ENCODE measurements at places on chromosomes 16 and 17.
A peak's percentile ranks its signal among the peaks of the same experiment; 100 is the strongest.

DNA sequence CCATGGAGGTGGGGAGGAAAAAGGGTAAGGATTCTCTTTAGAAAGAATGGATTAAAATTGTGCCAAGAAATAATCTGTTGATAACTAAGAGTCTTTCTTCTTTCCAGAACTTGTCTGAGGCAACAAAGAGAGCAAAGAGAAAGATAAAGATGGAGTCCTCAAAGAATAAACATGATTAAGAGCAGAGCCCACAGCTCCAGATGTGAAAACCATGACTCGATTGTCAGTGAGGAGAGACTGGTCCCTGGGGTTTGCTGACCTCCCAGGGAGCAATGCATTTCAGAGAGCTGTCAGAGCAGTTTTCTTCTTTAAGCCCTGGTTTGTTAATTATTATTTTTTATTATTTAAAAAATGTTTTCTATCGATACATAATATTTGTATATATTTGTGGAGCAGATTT lies 74.6 kb downstream of the TMEM100 start:
- no peak for DNase-seq

- DNase-seq, result no peak
Observed at GRCh38 chr16:88047462-88047861, 96.2 kb downstream of the BANP start.

DNA sequence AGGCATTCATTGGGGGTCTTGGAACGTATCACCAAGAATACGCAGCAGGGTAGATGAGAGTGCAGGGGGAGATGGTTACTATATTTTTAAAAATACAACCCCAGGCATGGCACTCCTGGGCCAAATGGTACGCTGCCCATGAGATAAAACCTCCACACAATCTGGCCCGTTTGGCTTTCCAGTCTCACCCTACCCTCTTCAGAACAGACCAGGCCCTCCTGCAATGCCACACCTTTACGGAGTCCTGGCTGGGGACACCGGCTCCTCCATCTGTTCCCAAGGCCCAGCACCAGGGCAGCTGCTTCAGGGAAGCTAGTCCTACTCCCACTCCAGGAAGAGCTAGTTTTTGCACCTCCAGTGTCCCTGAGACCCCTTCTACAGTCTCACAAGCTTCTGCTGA lies 24.4 kb downstream of the SNN start:
- DNase-seq, result no peak

DNA sequence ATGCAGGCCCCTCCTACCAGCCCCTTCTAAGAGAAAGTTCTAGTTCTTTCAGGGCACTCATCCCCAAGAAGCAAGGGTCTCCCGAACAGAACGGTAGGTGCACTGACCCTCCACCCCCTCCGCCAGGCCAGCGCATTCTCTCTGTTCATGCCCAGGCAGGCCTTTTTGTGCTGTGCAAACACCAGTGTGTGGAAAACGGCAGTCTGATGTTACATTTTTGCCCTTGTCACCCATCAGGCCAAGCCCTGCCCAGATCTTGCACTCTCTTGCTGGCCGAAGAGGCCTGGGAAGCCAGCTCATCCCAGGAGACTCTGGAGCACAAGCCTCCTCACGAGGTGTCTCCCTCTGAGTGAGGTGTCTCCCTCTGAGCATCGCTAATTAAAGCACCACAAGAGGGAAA lies 16.1 kb upstream of the MTSS2 start:
- no peak for DNase-seq

GRCh38 chr16:49592546-49593423 lies 219.2 kb downstream of the C16orf78 start:
- DNase-seq, result peak; percentile 4

DNA sequence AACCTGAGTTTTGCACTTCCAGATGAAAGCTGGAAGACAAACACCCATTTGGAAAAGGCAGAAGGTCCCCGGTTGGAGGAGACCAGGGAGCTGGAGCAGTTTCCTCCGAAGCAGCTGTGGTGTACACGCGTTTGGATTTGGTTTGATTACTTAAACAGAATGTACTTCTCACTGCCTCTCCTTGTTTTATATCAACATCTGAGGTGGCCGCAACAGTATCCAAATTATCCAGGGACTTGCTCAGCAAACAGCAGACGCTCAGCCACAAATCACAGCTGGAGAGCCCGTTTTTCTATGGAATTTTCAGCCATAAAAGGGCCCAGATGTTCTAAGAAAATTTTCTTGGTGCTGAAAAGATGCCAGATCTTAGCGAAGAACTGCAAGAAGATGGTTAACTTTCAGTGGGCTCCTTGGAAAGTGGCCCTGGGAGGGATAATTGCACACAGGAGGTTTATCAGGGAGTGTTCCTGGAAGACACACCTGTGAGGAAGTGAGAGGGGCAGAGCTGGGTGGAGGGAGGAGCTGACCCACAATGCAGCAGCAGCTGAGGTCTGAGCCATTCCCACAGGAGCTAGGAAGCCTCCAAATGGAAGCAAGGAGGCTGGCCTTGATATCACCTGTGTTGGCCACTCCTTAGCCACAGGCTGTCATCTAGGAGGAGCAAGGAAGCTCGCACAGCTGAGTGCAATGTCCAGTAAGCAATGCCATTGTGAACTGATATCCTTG lies 28.9 kb upstream of the CDH5 start:
- DNase-seq, result no peak

DNA sequence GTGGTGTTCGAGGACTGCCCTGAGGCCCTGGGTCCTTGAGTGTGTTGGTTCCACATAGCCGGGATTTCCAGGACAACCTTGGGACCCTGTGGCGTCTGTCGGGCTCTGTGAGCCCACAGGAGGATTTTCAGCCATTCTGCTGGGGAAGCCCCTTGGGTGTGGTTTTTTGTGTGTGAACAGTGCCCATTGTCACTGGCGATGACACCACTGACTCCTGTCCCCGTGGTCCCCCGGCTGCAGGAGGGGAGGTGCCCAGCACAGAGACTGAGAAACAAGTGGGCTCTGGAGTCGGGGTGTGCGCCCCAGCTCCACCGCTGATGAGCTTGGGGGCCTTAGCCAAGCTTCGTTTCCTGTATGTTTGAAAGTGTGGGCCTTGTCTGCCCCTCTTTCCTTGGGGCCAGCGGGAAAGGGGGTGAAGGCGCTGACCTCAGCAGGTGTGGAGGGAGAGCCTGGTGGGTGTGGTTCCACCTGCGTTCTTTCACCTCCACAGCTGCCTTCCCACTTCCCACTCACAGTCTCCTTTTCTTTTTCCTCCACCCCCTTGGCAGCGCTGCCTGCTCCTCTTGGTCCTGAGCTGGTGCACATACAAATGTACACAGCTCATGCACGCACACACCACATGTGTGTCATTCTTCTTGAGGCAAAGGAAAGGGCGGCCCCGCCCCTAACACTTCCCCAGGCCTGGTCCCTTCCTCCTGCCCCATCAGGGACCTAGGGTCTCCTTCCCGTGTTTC lies 16.1 kb downstream of the MGRN1 start:
- DNase-seq, result peak; percentile 36

GRCh38 chr17:31469959-31470358 lies 78.5 kb downstream of the RAB11FIP4 start:
- DNase-seq, result no peak

DNA sequence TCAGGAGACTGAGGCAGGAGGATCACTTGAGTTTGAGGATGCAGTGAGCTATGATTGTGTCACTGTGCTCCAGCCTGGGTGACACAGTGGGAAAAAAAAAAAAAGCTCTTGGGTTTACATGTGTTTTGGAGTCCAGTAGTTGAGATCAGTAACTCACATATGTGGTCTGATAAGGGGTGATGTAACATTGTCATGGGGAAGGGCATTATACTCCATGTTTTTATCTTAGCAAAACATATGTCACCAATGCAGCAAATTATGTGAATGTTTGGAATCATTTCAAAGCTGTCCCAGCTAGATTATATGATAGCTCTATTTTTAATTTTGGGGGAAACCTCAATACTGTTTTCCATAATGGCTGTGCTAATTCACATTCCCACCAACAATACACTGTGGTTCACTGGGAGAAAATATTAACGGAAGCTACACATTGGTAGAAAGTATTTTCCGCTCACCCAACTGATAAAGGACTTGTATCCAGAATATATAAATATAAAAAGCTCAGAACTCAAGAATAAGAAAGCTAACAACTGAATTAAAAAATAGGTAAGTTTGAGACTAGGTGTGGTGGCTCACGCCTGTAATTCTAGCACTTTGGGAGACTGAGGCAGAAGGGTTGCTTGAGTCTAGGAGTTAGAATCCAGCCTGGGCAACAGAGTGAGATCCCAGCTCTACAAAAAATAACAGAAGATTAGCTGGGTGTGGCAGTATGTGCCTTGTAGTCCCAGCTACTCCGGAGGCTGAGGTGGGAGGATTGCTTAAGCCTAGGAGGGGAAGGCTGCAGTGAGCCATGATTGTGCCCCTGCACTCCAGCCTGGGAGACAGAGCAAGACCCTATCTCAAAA lies 224.1 kb upstream of the TBX2 start:
- no peak for DNase-seq

- DNase-seq, result peak; percentile 90
Observed at GRCh38 chr17:19370493-19370960, 7.8 kb upstream of the MAPK7 start.

- DNase-seq, result no peak
Observed at GRCh38 chr17:40106760-40107521, 6.6 kb upstream of the NR1D1 start.

Measured in inflammatory macrophage treated with lipopolysaccharide for 4 hours (primary cell).